ENCODE measurements at places on chromosomes 2 and 18.

GRCh38 chr18:62773691-62774090 lies 58.4 kb downstream of the PHLPP1 start:
- no peak for DNase-seq

DNA sequence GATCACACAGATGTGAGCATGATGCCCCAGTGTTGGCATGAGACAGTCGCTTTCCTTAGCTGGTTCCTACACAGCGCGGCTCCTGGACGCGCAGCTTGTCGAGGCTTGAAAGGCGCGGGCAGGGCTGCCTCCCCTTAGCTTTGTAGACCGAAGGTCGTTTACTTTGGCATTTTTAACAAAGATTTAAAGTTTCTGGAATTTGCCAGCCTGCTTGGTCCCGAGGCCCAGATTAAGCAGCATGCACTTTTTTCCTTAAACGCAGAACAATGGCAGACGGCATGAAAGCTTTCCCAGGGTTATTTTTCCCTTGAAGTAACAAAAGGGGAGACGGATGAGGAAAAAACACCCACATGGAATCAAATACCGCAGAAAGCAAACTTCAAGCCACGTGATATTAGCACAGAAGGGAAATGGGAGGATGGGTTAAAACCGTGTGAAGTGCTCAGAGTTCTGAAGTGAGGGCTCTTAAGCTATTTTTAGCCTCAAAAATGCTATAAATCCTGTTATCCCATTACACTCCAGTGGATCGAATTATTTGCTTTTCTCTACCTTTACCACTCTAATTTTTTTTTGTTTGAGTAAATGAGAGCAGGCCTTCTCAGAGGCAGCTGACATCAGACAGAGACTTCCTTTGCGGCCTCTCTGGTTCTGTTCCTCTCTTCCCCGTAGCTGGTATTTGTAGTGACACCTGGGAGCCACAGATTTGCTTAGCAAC lies 55.7 kb downstream of the NPAS2 start:
- DNase-seq = peak; percentile 68

DNA sequence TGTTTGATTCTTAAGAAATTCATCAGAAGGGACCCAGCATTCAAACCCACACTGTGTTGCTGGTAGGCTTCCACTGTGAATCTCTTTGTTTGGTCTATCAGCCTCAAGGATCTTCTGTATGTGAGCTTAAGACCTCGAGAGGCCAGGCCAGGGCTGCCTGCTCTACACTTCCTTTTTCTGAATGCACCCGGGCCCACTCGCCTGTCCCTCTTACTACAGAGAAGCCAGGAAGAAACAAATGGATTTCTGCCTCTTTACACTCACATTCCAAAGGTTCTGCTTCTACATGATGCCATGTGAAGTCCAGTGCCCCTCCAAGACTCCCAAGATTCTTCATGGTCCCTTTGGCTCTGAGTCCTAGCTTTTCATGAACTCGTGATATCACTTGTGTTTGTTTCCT lies 25.4 kb upstream of the MRPL19 start:
- no peak for DNase-seq

DNA sequence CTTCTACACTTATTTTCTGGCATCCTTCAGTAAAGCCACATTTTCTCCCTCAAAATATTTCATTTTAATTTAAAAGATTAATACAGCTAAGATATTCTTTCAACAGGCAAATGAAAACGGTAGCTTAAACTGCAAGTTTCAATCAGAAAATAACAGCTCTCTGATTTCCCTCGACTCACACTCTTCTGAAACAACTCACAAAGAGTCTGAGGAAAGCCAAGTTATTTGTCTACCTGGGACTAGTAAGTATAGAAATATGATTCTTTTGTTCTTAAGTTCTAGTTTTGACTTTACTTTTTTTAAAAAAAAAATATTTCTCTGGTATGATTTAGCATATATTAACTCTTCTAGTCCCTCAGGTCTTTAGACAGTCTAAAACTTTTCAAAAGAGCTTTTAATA lies 27.2 kb downstream of the CEP192 start:
- no peak for DNase-seq

- DNase-seq = no peak
Observed at GRCh38 chr2:1688161-1688560, 56.2 kb downstream of the PXDN start.

- no peak for DNase-seq
Observed at GRCh38 chr2:217933617-217933993, 69.2 kb downstream of the TNS1 start.

- DNase-seq = no peak
Observed at GRCh38 chr2:64525317-64525613, 1.1 kb downstream of the AFTPH start.

DNA sequence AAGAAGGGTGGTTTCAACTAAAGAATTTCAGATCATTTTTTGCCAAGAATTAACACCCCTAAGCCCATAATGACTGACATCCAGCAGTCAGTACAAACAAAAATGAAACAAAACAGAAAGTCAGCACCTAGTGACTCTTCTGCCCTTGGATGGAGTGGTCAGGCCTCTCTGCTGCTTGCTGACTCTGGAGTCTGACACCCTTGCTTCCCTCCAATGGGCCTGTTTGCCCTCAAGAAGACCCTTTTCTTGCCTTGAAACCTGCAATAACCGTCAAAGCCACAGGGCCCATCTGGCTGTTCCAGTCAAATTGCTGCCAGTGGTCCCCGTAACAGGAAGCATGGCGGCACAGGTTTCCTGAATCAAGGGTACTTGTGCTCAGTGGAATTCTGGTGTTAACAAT lies 27.2 kb upstream of the CYTIP start:
- DNase-seq = no peak

GRCh38 chr2:34547340-34547739 lies 948.2 kb upstream of the FAM98A start:
- DNase-seq = no peak

- peak; percentile 59 for DNase-seq
Observed at GRCh38 chr2:205686056-205686782, 3.9 kb downstream of the NRP2 start.

DNA sequence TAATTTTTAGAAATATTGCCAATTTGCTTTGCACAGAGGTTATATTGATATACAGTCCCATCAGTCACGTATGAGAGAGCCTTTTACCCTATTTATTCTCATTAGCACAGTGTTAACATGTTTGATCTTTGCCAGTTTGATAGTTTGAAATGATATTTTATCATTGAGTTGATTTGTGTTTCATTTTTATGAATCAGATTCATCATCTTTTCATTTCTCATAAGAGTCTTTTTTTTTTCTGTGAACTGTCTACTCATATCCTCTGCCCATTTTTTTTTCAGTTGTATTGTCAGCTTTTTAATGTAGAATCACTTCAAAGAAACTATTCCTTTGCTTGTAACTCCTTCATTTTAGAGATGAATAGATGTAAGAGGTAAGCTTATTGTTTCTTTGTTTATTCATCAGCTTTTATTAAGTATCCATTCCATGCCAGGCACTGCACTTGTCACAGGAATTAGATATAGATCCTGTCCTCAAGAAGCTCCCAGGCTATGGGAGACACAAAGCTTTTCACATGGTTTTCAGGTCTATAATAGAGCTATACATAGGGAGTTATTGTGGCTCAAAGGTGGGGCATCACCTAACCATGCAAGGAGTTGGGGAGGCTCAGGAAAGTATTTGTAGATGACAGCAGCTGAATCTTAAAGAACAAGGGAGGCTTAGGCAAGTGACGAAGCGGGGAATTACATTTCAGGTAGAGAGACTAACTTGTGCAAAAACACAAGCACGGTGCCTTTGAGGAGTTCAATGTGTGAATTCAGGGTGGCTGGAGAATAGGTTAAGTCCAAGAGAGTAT lies 42.1 kb downstream of the CD28 start:
- DNase-seq = no peak

- DNase-seq = no peak
Observed at GRCh38 chr2:203710952-203711351, 4.5 kb downstream of the CD28 start.
